ENCODE measurements at places on chromosomes 12 and 14. TPM values are rescaled to one million over a fixed set of nuclear protein-coding genes. Genes with fewer than 3 reads are reported as not detected.

BCL2L14 gene
- not detected for total RNA-seq

DLGAP5 gene
- 3.4 TPM for total RNA-seq

ENDOU gene
- 0.53 TPM for total RNA-seq

CD4 gene
- total RNA-seq = 3.1 TPM

HOXC10 gene
- not detected for total RNA-seq

PLBD2 gene
- total RNA-seq = 14.3 TPM

SYNE3 gene
- 2.0 TPM for total RNA-seq

DNA sequence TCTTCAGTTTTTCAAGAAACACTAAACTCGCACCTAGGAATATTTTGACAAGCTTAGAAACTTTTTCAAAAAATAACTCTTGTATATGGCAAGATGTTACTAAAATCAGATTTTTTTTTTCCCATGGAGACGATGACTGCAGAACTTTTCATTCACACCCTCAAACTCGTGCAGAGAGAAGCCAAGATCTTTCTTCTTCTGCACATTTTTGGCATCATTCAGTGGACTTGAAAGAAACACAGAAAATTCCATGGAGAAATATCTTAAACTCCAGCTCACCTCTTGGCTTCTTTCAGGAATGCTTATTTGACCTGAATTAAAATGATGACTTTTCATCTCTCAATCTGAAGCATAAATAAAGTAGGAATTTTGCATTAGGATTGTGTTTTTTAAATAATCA, 919.4 kb downstream of the NRXN3 start:
- H3K36me3 ChIP-seq = no peaks in the 10 kb centered on the region
- H3K4me1 ChIP-seq = no peaks in the 10 kb centered on the region
- no peak overlapping the region for H3K27ac ChIP-seq
- H3K4me3 ChIP-seq = no peak overlapping the region
- H3K27me3 ChIP-seq = peaks cover 3% of the 10 kb centered on the region
- DNase-seq = no peak

GRCh38 chr14:32821964-32822653, 116.6 kb upstream of the NPAS3 start:
- no peak overlapping the region for H3K4me3 ChIP-seq
- no peaks in the 10 kb centered on the region for H3K36me3 ChIP-seq
- no peak overlapping the region for H3K27ac ChIP-seq
- peaks cover 14% of the 10 kb centered on the region for H3K4me1 ChIP-seq
- no peaks in the 10 kb centered on the region for H3K27me3 ChIP-seq
- DNase-seq = no peak

GRCh38 chr12:123478069-123478468, 20.1 kb downstream of the SNRNP35 start:
- no peak overlapping the region for H3K27ac ChIP-seq
- H3K36me3 ChIP-seq = peaks cover 15% of the 10 kb centered on the region
- no peak for DNase-seq
- H3K4me1 ChIP-seq = no peaks in the 10 kb centered on the region

GRCh38 chr12:99901181-99901580, 83.6 kb downstream of the ANKS1B start:
- H3K27me3 ChIP-seq = no peaks in the 10 kb centered on the region
- H3K4me3 ChIP-seq = no peak overlapping the region
- H3K36me3 ChIP-seq = no peaks in the 10 kb centered on the region

DNA sequence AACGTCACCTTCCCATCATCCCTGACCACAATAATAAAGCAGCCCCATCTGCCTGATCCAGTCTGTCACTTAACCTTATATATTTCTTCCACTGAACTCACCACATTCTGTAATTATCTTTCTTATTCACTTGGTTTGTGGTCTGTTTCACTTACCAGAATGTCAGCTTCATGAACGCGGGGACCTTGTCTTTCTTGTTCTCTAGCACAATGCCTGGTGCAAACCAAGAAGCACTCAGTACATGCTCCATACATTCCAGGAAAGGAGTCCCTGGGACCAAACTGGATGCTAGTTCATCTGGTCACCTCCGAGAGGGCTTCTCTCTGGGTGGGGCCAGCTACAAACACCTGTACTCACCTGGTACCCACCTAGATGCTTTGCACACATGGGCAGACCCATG, 17.4 kb upstream of the ANKRD33 start:
- H3K36me3 ChIP-seq = no peaks in the 10 kb centered on the region
- no peak overlapping the region for H3K4me3 ChIP-seq
- no peak overlapping the region for H3K27ac ChIP-seq
- H3K4me1 ChIP-seq = peaks cover 25% of the 10 kb centered on the region
- DNase-seq = no peak

GRCh38 chr12:22353615-22354325, 19.3 kb upstream of the ST8SIA1 start:
- no peak for DNase-seq
- peaks cover 6% of the 10 kb centered on the region for H3K4me1 ChIP-seq
- H3K27me3 ChIP-seq = no peaks in the 10 kb centered on the region

- DNase-seq = no peak
- no peak overlapping the region for H3K4me3 ChIP-seq
- no peaks in the 10 kb centered on the region for H3K27me3 ChIP-seq
- H3K4me1 ChIP-seq = no peaks in the 10 kb centered on the region
- no peak overlapping the region for H3K27ac ChIP-seq
- H3K36me3 ChIP-seq = no peaks in the 10 kb centered on the region
These were observed 6.1 kb downstream of the FAM186A start for GRCh38 chr12:50390316-50390741.

- H3K36me3 ChIP-seq = peaks cover 89% of the 10 kb centered on the region
- H3K27ac ChIP-seq = no peak overlapping the region
- no peaks in the 10 kb centered on the region for H3K27me3 ChIP-seq
- no peak for DNase-seq
These were observed 45.9 kb upstream of the SLC6A13 start for GRCh38 chr12:308511-308910.

DNA sequence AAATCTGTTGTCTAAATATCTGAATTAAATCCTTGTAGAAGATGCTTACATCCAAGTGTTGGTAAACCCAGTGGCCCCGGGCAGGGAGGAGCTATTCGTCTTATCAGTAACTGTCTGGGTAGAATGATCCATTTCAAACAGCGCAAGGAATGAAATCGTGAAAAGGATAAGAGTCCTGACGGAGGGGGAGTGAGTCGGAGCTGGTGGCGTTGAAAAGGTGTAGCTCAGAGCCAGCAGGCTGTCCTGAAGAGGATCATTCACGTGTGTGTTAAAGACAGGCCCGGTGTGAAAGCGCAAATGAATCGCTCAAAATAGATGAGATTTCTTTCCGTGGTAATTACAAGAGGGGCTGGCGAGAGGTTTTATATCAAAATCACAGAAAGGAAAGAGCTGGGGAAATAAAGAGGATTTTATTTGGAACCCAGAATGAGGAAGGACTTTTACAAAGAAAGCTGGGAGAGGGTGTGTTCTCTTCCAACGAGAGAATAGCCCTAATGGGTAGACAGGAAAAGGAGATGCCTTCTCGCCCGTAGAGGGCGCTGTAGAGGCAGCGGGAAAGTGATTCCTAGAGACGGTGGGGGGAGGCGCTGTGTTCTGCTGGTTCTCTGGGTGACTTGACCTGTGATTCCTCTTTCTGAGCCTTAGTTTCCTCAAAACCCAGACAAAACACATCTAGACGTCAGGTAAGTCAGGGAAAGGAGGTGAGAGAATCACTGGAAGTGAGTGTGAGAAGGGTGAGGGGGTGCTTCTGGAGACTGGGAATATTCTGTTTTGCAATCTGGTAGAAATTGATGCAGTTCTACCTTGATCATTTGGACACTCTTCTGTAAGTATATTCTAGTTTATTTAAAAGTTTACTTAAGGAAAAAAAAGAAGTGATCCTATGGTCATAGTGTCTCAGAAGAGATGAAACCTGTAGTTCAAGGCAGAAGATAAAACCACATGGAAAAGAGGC, 39.3 kb downstream of the SRRM4 start:
- H3K4me3 ChIP-seq = no peak overlapping the region
- H3K36me3 ChIP-seq = no peaks in the 10 kb centered on the region
- peaks cover 6% of the 10 kb centered on the region for H3K4me1 ChIP-seq
- peak; percentile 0 for DNase-seq

GRCh38 chr12:10196210-10196609, 16.5 kb upstream of the GABARAPL1 start:
- DNase-seq = no peak
- H3K4me3 ChIP-seq = no peak overlapping the region
- no peaks in the 10 kb centered on the region for H3K27me3 ChIP-seq
- H3K4me1 ChIP-seq = no peaks in the 10 kb centered on the region
- H3K36me3 ChIP-seq = no peaks in the 10 kb centered on the region

GRCh38 chr12:105110851-105111250, 3.3 kb downstream of the WASHC4 start:
- H3K27me3 ChIP-seq = no peaks in the 10 kb centered on the region
- H3K4me3 ChIP-seq = no peak overlapping the region
- no peak overlapping the region for H3K27ac ChIP-seq
- peaks cover 20% of the 10 kb centered on the region for H3K4me1 ChIP-seq
- peaks cover 12% of the 10 kb centered on the region for H3K36me3 ChIP-seq

Data from cardiac muscle cell (in vitro differentiated cells and primary cell).